ENCODE measurements at places on chromosomes 5 and 9.

DNA sequence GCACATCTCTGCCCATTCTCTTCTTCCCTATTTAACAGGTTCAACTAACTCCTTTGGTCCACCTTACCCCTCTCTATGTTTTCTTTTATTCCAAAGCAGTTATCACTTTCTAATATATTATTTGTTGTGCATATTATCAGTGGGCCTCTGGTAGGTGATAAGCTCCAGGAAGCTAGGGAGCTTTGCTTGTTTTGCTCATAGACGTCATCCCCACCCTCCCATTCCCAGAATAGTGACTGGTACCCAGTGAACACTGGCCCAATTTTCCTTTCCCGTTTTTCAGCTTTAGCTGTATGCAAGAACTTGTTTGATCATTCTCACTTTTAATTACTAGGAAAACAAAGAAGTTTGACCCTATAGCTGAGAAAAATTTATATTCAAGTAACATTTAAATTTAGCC is 6.9 kb downstream of the ABHD17B start:
- no peak for DNase-seq

DNA sequence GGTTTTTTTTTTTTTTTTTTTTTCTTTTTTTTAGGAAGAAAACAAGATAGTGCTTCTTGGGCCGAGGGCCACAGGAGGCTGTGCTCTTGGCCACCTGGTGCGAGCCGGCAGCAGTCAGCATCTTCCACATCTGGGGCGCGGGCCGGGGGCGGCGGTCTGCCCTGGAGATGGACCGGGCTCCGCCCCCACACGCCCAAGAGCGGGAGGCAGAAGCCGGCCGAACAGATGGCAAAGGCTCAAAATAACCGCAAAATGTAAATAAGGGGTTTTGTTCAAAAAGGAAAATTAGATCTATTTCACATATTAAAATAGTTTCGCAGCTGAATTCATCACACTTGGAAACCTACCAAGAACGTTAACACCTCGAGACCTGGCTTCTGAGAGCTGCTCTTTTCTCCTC is 51.5 kb upstream of the UBAC1 start:
- DNase-seq = no peak

DNA sequence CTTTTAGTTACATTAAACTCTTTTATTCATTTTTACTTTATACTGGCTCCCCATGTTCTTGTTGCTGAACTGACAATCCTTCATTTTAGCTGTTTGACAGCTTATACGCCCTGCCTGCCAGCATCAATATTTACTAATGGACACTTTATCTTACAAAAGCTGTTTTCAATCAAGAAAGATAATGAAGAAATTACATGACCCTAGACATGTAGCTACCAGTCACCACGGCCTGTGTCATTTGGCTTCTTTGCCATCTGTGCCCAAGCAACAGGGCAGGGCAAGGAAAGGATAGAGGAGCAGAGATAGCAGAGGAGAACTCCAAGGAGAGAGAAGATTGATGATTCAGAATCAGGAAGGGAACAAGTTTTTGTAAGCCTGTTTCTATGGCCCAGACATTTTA is 647.3 kb downstream of the BRINP1 start:
- DNase-seq = no peak

DNA sequence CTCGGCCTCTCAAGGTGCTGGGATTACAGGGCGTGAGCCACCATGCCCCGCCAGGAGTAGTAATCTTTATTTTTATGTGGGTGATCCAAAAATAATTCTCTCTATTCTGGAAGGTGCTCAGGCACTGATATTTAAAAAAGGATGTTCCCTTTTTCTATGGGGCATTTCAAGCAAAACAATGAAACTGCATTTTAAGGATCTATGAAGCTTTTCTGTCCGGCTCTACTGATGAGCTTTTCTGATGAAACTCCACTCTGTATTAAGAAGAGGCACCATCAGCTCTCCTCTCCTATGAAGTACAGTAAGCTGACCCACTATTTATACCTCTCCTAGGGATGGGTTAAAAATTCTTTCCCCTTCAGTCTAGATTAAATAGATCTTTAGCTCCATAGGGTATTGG is 7.4 kb downstream of the ADAM19 start:
- no peak for DNase-seq

DNA sequence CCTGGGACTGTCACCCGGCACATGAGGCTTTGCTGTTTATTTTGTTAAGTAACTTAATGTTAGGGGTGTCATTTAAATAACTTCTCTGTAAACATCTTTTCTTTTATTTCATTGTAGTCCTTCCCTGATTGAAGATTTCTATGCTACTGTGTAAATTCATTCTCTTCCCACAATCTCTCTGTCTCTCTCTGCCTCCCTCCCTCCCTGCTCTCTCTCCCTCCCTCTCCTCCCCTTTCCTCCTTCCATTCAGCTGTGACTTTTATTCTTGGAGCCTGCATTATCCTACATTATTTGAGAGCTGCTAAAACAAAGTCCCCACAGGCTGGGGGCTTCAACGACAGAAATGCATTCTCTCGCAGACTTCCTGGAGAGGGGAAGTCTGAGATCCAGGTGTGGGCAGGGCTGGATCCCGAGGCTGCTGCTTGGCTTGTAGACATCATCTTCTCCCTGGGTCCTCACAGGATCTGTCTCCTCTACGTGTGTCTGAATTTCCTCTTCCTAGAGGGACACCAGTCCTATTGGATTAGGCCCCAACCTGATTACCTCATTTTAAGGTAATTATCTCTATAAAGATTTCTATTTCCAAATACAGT is 18.4 kb downstream of the UBE2QL1 start:
- no peak for DNase-seq

DNA sequence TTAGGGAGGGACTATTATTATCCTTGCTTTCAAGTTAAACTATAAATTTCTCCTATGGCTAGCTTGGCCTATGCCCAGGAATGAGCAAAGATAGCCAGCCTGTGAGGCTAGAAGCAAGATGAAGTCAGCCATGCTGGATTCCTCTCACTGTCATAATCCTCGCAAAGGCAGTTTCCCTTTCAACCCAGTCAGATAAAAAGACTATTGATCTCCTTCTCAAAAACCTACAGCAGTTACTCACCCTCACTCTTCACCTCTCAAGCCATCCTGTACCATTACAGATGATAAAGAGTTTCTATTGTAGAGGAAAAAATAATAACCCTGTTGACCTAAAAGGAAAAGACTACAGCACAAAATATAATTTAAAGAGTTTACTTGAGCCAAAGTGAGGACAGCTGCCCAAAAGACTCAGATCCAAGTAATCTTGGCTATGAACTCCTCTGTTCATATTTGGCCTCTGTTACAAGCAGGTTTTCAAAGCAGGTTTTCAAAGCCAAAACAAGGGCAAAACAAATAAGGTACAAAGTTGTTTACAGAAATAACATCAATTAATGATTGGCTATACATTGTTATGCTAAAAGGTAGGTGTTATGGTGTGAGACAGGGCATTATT is 41.7 kb downstream of the KCNV2 start:
- DNase-seq = no peak

DNA sequence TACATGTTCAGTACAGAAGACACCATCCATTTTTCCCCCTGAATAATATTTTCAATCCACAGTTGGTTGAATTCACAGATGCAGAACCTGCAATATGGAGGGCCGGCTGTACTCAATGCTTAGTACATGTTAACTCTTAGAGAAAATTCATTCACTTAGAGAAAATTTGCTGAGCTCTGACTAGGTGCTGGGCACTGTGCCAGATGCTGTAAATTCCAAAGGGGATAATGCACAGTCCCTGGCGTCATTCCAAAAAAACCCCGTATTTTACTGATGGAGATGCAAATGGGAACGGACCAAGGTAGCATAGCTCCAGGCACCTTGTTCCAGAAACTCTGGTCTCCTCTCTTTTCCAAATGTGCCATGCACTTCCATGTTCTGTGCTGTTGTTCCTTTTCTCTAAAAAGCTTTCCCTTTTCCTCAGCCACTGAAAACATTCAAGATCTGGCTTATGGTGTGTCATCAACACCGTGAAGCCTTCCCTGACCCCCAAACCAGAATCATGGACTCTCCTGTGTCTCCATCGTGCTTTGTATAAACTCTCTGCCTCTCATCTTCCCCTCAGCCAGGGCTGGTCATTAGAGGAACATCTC is 55.7 kb upstream of the COL15A1 start:
- DNase-seq = no peak

DNA sequence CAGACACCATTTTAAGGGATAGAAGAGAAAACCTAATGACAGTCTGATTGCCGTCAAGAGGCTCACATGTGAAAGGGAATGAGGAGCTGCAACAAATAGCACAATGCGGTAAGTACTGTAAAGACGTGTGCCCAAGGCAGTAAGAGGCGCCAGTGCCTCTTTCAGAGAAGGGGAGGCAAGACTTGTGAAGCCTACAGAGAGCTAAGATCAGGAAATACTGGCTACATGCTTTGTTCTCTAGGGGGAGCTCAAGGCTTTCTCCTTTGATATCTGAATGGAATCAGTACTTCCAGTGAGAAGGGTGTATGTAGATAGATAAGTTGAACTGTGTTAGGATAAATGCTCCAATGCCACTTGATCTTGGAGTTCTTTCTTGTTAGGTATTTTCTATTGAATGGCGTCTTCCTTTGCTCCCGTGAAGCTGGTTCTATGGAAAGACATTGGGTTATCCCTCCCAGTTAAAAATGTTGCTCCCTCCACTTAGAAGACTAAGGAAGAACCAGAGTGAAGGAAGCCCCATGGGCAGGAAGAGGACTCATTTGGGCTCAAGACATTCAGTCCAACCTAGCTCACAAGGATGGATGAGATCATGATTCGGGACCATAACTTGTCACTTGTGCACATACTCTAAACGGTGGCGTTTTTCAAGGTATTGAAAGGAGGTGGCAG is 23.5 kb upstream of the ALDOB start:
- DNase-seq = peak; percentile 57

GRCh38 chr5:52419357-52419756 is 368.4 kb upstream of the ITGA1 start:
- no peak for DNase-seq

GRCh38 chr5:154610321-154611154 is 132.5 kb upstream of the HAND1 start:
- peak; percentile 92 for DNase-seq

DNA sequence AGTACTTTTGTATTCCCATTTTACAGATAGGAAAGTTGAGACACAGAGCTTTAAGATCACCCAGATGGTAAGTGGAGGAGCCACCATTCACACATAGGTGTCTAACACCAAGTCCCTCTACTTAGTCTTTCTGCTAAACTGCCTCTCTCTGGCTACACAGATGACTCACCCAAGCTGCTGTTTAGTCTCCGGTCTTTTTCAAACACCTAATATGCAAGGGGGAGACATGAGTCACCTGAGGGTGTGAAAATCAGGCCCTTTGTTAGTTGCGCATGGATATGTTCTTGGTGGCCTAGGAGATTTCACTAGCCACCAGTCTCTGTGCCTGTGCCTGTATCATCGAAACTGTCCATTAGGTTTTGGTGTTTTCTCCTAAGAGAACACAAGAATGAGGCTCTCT is 117.8 kb downstream of the MAST4 start:
- no peak for DNase-seq

GRCh38 chr5:150801117-150801927 is 22.8 kb downstream of the SMIM3 start:
- DNase-seq = peak; percentile 41

GRCh38 chr9:124217836-124218437 is 39.8 kb upstream of the NEK6 start:
- DNase-seq = no peak

GRCh38 chr9:121038362-121038761 is 11.7 kb downstream of the C5 start:
- no peak for DNase-seq

- DNase-seq = no peak
Observed at GRCh38 chr9:95552814-95553546, 36.2 kb upstream of the PTCH1 start.

DNA sequence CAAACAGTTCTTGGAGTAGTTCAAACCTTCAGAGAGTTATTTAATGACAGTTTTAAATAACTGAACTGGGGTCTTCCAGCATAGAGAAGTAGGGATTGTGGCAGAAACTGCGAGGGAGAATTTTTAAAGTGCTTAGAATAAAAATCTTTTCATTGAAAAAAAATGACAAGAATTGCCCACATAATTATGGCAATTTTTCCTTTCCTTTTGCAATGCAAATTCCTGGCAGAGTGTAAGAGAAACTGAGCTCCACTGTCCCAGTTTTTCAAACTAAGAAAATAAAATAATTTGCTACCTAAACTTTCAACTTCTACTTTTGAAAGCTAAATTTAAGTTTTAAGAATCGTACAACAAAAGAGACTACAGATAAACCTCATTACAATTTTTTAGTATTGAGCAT is 2.3 kb upstream of the PTGER4 start:
- DNase-seq = no peak

DNA sequence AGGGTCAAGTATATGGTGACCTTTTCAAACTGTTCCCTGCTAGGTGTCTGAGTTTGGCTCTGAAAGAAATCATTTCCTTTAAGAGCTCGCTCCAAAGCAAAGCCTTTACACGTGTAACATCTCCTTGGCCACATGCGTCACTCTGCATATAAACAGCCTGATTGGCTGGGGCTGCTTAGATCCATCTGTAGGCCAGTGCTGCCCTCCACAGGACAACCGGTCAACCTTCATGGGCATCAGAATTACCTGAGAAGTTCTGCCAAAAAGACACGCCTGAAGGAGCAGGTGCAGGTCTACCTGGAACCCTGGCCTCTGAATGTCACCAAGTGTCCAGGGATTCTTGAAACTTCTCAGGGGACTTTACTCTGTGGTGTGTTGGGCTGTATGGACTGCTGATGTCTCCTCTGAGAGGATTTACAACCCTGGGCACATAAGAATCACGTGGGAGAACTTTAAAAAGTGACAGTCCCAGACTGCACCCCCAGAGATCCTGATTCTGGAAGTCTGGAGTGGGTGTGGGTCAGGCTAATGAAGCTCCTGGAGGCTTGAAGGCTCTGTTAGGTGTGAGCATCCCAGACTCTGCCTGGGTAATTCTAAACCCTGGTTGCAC is 497.6 kb downstream of the GADD45G start:
- DNase-seq = peak; percentile 85

DNA sequence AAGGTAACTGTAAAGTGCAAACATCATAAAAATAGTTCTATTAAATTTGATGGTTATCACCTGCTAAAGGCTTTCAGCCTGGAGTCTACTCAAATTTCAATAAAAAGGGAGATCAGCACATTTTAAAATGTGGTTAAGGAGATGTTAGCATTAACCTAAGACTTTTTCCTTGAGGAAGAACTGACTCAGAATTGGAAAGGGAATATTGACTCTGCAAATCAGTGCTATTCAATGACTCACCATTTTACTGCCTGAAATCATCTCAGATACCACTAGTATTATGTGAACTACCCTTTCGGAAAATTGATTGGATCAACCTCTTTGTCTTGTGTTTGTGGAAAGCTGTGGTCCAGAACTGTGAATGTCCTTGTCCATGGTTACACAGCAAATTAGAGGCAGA is 113.3 kb downstream of the ADRB2 start:
- no peak for DNase-seq

DNA sequence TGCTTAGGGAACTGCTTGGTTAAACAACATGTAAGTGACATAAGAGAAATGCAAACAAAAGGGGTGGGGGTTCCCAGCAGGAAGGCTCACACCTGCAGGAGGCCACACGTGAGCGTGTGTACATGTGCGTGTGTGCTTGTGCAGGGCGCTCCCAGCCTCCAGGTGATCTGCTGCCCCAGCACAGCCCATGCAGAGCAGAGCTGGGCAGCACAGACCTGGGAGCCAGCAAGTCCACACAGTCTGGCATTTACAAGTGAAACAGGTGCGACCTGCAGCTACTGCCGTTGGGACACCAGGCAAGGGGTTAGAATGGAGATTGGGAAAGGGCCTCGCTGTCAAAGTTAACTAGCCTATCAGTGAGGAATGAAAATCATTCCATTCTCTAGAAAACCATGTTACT is 41.8 kb downstream of the GRAMD2B start:
- DNase-seq = no peak
